Stimulated activated naive CD4-positive, alpha-beta T cell (primary cell): ENCODE measurements at places on chromosomes 11 and 22.

DNA sequence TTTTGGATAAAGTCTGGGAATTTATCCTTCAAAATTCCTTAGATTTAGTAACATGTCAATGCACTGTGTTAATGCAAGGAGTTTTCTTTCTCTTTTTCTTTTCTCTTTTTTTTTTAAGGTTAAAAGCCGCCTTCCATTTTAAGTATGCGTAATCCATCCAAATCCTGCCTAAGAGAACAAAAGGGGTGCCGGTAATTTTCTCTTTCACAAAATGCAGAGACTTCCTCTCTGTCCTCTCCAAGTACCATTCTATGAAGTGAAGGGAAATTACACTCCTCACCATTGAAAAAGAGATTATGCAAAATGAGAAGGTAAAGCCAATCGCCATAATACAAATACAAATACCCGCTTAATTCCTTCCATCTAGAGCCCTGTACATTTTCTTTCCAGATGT is 273.8 kb downstream of the BLID start:
- no peak for DNase-seq

- DNase-seq = no peak
Measured at GRCh38 chr11:62020661-62021060, 53.2 kb upstream of the FTH1 start.

DNA sequence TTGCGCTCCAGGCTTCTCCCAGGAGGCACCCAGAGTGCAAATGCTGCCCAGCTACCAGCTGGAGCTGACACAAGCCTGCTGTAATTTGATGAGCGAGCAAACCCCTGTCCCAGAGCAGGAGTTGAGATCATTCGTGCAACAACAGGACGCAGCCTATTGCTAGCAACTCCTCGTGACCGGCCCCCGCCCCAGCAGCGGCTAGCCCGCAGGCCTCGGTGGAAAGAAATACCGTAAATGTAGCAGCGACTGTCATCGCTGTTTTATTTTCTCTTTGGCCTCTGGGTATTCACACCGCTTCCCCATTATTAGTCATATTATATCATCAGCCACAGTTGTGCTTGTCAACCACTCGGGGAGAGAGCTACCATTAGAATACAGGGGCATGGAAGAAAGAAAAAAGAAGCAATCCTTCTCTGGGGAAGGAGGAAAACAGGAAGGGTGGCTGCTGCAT is 59.2 kb upstream of the ATXN10 start:
- DNase-seq = no peak

- DNase-seq = no peak
Measured at GRCh38 chr11:396948-397548, 3.0 kb downstream of the PKP3 start.

GRCh38 chr11:126098204-126098769 is 35.6 kb upstream of the CDON start:
- DNase-seq = no peak

- DNase-seq = no peak
Measured at GRCh38 chr11:81497202-81497804, 1236.4 kb downstream of the FAM181B start.

DNA sequence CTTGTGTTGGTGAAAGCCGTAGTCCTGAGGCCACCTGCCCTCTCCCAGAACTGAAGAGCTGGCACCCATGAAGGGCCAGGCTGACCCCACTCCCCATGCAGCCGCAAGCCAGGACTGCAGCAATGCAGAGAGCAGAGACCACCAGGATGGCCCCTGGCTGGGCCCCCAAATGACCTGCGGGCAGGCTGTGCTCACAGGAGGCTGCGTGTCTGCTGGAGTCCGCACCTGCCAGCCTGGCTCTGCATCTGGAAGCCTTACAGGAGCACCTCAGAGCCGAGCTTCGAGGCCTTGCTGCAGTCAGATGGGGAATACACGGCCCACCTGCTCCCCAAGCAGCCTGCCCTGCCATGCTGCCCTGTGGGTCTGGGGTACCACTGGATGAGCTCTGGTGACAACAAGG is 1336.8 kb downstream of the TBC1D22A start:
- DNase-seq = no peak

DNA sequence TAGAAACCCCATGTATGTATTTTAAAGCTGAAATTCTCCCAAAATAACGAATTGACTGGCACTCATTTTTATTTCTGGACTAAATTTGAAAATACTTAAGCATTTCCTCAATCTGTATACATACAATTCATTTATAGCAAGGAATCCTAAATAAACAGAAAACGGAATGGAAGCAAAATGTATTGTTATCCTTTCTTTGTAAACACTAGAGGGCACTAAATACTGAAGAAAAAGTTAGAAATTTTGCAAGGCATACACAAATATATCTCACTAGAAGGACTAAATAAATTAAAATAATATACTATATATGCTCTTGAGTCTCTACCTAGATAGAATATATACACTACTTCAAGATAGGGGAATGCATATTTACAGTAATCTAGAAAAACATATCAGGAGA is 23.1 kb upstream of the ANO5 start:
- no peak for DNase-seq

DNA sequence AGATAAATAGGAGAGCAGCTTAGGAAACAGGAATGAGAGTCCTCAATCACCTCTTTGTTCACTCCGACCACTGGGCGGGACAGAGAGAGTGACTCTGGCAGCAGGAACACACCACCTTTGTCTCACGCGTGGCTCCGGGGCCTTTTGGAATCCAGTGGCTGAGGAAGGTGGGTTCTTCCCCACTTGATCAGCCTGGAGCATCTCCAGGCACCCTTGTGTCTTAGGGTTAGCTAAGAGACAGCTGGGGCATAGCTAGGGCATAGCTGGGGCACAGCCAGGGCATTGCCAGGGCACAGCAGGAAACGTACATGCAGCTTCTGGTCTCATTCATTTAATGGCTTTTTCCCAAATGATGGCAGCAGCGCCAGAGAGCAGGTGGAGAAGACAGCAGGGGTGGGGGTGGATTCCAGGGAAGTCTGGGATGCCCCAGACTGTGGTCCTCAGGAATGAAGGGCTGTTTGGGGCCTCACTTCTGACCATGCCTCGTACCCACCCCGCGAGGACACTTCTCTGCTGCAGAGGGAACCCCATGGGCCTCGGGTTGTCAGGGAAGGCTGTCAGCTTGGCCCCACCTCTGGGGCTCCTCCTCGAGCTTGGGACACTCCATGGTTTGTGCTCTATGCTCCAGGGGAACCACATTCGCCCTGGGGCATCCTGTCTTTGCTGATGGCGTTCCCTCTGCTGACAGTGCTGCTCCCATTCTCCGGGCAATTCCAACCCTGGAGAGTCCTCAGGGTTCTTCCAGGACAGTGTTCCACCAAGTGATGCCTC is 30.4 kb upstream of the SHANK2 start:
- no peak for DNase-seq

GRCh38 chr22:30183271-30183670 is 63.3 kb downstream of the LIF start:
- DNase-seq = no peak

DNA sequence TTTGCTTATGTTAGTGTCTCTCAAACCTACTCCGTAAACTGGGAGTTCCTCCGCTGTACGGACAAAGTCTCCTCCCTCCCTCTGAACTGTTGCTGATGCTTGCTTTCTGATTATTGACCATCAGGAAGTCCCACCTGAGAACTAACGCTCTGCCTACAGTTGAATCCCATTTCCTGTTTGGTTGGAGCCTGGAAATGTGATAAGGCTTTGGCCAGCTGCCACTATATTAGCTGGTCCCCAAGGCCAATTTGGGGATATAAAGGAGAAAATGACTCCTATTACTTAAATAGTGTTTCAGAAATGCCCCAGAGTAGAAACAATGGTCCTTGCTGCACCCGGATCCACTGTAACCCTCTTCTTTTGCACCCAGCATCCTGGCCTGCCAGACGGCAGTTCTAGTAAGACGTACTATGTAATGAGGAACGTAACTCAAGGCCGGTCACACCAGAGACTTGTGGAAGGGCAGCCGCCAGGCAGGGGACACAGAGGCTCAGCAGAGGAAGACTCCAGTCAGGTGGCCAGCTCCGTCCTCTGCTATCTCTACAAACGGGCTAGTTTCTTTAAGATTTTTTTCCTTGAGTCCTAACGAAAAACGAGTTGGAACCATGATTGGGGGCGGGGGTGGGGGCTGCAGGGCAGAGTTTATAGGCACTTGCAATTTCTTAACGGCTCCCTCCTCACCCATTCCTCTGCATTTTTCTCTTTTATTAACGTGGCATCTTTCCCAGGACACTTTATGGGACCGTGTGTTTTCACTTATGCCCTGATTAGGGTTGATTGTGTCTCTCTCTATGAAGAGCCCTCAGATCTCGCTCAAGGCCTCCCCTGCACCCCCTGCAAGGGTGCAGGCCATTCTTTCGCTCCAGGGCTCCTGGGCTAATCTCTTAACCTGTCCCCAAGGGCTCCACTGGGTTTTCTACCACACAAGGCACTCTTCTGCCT is 72.8 kb upstream of the CDON start:
- no peak for DNase-seq

GRCh38 chr22:47287516-47287915 is 525.1 kb downstream of the TBC1D22A start:
- no peak for DNase-seq

- DNase-seq = no peak
Measured at GRCh38 chr11:48177661-48178060, 38.9 kb upstream of the OR4B1 start.

GRCh38 chr11:61012737-61013215 is 41.3 kb downstream of the CD6 start:
- DNase-seq = no peak
